ENCODE measurements at places on chromosomes 3 and 15.

GRCh38 chr3:11000528-11000927 lies 8.0 kb downstream of the SLC6A1 start:
- DNase-seq: no peak

DNA sequence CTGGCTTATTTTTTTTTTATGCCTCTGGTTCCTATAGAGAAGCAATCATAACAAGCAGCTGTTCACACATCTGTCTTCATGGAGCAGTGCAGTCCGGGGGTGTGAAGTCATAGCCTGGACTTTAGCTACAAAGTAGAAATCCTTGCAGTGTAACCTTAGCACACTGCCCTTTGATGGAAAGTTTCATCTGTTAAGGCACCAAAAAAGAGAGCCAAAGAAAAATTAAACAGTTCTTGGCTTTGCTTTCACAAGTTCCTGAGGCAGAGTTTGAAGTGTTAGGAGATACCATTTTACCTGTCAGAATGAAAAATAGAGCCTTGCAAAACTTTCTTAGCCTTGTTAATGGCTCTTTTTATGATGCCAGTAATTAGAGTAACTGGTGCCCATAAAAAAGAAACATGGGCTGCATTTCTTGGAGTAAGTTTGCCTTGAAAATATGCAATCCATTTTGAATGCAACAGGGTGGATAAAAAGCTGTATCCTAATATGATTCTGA lies 84.1 kb downstream of the PIK3R4 start:
- DNase-seq: peak; percentile 11

DNA sequence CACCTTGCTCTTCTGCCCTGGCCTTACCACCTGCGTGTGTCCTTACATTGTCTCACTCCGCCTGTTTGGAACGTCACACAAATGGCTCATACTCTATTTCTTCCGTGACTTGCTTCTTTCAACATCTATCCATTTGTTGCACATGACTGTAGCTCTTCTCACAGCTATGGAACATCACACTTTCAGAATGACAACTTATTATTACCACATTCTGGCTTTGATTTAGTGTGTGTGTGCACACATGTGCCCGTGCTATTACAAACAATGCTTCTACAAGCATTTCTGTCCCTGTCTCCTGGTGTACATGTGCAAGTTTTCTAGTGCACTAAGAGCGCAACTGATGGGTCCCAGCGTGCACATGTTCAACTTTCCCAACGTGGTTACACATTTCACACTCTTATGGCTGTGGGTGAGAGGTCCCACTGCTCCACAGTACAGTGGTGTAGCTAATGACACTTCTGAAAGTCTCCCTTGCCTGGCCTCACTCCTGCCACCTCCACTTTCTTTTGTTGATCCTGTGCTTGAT lies 37.8 kb downstream of the PTH1R start:
- no peak for DNase-seq

- no peak for DNase-seq
Measured at GRCh38 chr3:63951492-63952247, 39.5 kb upstream of the SCAANT1 start.

DNA sequence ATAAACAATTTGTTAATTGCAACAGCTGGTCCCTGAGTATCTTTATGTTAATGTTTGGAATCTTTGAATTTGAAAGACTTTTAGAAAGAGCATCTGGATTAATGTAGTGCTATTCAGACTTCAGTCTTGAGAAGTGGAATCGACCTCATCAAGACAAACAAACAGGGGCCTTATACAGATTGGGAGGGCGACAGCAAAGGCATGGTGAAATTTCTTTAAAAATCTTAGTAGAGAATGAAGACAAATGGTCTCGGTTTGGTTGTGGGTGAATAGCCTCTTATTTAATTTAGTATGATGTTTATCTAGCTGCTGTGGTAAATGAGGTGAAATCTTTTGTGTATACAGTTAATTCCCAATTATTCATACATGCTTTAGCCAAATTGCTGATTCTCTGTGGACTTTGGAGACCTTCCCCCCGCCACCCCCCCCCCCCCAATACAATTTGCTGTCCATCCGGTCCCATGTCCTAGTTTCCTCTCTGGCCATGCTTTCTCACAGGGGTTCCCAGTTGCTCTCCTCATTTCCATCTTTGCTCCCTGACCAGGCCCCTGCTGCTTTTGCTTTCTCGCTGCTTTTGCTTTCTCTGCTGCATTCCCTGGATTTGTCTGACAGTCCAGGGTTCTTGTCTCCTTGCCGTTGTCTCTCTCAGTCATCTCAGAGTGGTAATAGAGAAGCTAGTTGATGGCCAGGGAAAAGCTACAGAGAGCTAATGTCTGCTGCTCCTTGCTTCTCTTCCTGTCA lies 135.3 kb downstream of the FNDC3B start:
- no peak for DNase-seq

DNA sequence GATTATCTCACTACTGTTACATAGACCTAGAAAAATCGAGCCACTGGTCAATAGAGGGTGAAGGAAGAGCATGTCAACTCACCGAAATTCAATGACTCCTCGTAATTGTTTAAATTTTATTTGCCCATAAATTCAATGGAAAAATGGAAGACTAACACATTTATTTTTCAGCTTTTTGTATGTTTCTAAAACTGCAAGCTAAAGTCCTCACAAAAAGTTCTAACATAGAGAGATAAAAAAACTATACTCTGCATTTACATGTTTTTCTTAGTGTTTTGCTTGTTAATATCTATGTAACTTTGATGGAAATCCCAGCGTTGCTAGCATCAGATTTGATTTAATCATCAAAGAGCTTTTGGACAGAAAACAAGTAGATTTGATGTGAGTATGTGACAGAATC lies 6.8 kb downstream of the ARPP21 start:
- no peak for DNase-seq

DNA sequence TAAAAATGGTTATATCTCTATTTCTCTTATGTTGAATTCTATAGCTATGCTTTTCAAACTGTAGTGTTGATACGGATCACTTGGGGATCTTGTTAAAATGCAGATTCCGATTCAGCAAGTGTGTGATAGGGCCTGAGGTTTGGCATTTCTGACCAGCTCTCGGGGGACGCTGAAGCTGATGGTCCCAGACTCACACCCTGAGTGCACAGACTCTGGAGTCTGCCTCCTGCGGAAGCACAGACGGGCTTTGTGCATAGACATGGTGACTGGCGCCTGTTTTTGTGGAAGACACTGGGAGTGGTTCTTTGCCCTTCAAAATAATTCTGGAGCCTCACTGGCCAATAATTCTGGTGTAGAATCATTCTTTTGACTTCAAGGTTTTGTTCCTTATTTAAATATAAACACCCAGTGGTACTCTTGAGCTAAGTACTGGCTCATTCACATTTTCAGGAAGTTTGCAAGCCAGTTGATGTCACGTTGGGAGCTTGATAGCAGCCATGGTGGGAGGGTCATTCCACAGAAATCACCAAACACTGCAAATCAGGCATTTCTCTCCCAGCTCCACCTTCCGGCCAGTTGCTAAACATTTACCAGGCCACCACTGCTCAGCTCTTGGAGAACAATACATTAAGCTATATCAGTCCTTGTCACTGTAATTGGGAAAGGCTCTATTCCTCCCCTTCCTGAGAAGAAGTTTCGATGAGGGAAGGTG lies 19.2 kb downstream of the CLDN11 start:
- no peak for DNase-seq

DNA sequence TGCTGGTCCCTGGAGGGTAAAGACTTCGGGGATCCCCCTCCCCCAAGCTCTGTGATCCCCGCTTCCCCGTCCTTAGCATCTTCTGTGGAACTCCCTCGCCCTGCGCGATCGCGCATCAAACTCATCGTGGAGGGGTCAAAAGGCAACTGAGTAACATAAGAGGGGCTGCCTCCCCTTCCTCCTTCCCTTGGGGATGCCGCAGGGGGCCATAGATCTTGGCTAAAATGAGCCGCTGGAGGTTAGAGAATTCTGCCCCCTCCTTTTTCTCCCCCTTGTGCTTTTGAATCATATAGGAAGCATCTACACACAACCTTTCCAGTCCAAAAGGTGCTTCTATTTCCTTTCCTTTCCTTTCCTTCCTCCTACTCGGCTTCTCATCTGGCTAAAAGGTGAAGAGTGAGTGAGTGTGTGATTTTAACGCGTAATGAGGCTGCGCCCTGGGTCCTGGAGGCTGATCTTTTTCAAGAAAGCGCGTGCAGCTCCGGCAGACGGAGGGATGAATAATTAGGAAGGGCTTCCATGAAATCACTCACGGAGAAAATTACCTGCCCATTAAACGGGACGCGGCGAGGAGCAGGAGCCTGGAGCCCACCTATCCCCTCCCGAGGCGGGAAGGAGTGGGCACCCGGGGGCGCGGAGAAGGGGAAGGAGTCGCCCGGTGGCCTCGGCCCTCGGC lies 831 bp upstream of the ROBO2 start:
- DNase-seq: peak; percentile 13

GRCh38 chr15:31329640-31330010 lies 3.0 kb downstream of the KLF13 start:
- no peak for DNase-seq

DNA sequence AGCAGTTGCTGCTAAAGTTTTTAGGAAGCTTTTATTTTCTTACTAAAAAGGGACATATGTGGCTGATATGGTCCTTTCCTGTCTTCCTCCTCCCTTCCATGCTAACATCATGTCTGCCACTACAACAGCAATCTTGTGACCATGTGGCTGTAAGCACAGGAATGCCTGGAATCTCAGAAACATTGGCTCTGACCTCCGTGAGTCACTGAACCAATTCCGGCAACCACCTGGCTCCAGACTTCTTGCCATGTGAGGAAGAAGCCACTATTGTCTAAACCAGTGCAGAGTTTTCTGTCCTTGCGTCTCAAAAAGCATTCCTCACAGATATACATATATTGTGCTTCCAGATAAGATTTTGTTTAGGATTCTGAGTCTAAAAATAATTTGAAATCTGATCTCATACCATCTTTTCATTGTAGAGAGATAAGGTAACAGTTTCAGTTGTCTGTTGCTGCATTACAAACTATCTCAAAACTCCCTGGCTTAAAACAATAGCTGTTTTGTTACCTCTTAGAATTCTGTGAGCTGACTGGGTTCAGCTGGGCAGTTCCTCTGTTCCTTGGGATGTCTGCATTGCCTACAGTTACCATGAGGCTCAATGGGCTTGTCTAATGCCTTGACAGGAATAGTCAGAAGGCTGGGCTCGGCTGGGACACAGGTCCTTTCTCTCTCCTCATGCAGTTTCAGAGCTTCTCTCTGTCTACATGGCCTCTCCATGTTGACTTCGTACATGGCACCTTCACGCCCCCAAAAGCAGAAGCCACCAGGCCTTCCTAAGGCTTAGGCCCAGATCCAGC lies 77.3 kb upstream of the MAGI1 start:
- peak; percentile 96 for DNase-seq

GRCh38 chr3:182609575-182610156 lies 183.6 kb upstream of the ATP11B start:
- DNase-seq: no peak

DNA sequence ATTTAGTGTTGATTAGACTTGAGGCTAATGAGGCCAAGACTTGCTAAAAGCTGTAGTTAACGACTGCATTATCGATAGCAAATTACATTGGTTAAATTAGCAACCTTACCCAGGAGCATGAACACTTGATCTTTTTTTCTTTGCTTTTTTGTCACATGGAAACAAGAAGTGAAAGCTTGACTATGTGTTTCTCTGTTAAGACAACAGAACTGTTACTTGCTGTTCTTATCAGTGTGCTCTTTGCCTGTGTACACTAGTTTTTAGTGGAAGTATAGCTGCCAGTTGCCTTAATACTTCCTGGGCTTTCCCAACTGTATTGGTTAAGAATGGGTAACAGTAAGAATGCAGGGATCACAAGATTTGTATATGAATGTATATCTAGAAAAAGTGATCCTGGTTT lies 625.5 kb downstream of the NAALADL2 start:
- DNase-seq: no peak
